ENCODE measurements at places on chromosomes 3 and 15.
A peak's percentile ranks its signal among the peaks of the same experiment; 100 is the strongest.

GRCh38 chr3:111890051-111890580 is 31.1 kb downstream of the PHLDB2 start:
- DNase-seq, result no peak

DNA sequence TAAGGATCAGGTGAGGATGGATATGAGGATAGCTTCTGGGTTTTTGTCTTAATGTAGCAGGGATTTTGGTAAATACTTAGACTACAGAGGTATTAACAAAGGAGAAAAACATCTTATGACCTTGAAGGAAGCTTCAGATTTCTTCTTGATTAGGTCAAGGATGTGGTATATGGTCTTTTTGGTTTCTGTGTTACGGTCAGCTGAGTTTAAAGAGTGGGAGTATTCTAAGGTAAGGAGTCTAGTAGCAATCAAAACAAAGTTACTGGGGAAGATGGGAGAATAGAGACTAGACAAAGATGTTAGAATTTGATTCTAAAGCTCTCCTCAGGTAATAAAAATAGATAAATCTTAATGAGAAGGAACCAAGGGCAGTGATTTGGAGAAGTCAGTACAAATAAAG is 6.2 kb downstream of the HMG20A start:
- DNase-seq, result no peak

DNA sequence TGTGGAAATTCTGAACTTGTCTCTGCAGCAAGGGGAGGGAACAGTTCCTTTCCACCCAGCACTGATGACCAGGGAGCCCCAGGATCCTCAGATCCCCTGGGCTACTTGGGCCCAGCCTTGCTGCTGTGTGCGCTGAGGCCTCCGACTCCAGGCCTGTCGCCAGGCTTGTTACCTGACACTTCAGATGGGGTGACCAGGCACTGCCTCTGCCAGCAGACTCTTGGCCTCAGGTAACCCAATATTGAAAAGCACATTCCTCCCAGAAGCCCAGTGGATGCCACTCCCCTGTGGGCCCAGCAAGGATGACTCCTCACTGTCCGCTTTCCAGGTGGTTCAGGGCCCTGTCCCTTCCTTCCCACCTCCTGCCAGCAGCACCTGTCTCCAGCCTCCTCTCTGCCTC is 3.5 kb upstream of the PLA2G4E start:
- peak; percentile 44 for DNase-seq

DNA sequence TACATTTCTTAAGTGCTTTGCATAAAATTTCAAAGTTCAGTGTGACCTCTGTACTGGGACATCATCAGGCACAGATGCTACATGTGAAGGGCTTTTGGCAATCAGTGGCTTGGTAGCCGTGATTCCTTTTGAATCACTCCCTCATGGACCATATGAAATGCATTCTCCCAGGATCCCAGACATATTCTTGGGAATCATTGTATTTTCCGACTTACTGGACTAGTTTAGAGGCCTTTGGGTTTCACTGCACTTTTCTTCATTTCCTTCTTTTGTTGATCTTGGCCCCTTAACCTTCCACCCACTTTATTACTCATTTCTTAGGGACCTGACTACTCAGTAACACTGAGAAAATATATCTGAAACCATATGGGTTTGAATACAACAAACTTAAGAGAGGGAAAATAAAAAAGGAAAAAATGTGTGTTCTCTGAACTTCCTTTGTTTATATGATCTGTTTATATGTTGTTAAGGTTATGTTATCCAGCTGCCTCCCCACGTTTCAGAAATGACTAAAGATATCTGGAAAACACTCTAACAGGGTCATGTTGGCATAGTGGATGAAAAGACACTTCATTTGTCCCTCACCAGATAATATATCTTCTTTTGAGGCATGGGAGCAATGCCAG is 35.1 kb downstream of the HMG20A start:
- DNase-seq, result no peak

GRCh38 chr15:64146041-64146440 is 5.5 kb upstream of the SNX22 start:
- DNase-seq, result no peak

GRCh38 chr3:62211675-62212429 is 161.5 kb downstream of the FEZF2 start:
- DNase-seq, result no peak

DNA sequence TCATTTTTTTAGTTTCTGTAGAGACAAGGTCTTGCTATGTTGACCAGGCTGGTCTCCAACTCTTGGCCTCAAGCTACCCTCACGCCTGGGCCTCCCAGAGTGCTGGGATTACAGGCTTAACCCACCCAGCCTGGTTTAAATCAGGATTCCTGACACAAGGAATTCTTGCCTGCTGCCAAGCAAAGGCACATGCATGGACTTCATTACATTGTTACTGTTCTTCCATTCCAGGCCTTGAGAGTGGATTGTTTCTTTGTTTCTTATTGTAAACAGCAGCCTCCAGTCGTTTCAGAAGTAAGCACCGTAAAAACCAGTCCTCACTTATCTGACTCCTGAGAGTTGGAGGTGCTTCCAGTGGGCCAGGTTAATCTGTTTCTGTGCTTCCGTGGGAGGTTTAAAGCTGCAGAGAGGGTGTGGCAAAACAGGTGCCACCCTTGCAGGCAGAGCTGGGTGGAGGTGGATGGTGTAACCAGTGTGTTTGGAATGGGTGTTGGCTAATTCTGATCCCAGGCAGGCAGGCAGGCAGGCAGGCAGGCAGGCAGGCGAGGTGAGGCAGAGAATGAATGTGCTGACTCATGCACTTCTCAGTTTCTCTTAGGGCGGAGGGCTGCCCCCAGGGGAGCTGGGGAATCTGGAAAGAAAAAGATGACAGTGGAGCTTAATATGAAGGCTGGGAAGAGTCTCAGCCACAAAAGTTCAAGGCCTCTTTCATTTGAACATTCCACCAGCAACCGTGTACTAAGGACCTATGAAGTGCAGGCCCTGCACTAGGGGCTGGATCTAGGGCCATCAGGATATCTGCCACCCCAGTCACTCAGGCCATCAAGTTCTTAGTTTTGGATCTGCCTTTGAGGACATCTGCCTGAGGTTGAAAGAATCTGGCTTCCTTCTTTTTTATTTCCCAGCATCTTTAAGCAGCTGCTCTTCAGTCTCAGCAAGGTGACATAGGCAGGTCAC is 37.0 kb upstream of the CDCP1 start:
- DNase-seq, result peak; percentile 91

GRCh38 chr3:157465741-157466140 is 29.1 kb downstream of the PTX3 start:
- DNase-seq, result no peak

GRCh38 chr3:37349640-37350039 is 175.3 kb upstream of the LRRFIP2 start:
- DNase-seq, result no peak

DNA sequence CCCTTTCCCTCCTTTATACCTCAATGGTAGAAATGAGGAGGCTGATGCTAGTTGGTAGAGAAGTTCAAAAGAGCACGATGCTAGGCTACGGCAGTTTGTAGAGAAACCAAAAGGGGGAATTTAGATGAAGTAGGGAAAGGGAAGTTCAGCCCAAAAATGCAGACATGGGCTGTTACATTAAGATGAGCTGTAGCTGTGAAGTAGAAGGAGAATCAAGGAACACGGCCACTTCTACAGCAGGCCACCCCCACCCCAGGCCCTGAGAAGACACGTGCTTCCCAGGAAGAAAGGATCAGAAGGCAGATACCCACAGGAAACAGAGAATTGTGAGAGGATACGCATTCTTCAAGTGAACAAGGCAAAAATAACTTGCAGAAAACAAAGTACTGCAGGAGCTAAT is 2.1 kb upstream of the PARP14 start:
- DNase-seq, result no peak

GRCh38 chr15:90036806-90037510 is 35.8 kb downstream of the ZNF710 start:
- peak; percentile 60 for DNase-seq

DNA sequence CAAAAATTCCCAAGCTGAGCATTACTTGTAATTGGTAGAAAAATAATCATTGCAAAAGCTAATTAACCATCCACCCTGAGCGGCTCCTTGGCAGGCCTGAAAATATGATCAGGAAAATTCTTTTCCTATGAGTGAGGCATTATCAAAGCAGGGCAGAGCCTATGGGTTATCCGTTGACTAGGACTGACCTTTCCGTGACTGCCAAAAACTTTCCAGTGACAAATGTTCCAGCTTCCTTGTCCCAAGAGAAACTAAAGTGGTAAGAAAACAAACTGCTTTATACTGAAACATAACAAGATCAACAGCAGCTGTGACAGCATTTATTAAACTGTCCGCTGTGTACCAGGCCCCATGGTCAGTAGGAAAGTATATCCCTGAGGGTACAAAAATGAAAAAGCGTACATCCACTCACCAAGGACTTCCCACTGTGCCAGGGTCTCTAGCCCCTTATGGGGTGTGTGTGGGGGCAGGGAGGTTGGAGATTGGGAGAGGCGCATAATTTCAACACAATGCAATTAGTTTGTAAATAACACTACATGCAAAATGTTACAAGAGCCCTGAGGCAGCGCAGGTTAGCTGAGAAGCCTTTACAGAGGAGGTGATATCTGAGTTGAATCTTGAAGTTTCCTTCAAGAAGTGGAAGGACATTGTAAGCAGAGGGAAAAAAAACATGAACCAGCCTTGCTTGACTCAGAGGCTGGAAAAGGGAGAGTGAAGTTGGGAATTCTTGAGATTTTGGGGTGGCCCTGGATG is 8.5 kb downstream of the LIPC start:
- DNase-seq, result no peak

GRCh38 chr3:66253790-66254620 is 33.2 kb downstream of the SLC25A26 start:
- no peak for DNase-seq

GRCh38 chr3:196096382-196096953 is 14.6 kb upstream of the TFRC start:
- no peak for DNase-seq

GRCh38 chr15:58569455-58569854 is 137.7 kb downstream of the LIPC start:
- DNase-seq, result no peak

DNA sequence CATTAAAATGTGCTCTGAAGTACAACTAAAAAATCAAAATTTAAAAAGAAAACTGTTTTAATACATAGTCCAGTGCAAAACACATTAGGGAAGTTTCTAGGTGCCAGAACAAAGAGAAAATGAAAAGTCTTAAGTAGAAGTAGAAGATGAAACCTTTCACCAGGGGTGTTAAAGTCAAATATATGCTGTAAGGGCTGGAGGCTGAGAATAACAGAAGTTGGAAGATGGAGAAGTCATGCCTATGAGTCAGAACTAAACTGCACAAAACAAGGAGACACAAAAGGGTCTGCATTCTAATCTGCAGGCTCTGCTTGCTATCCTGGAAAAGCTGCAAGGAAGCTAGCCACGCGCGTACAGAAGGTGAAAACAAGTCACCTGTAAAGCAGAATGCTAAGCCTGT is 48.7 kb upstream of the CPB1 start:
- no peak for DNase-seq

GRCh38 chr15:65638681-65639089 is 16.9 kb downstream of the SLC24A1 start:
- no peak for DNase-seq
